NCI-H524 (cell line): ENCODE measurements at places on chromosomes 13 and 19.
A peak's percentile ranks its signal among the peaks of the same experiment; 100 is the strongest.

GRCh38 chr19:38806371-38806770, 6.4 kb downstream of the LGALS4 start:
- DNase-seq, result no peak

DNA sequence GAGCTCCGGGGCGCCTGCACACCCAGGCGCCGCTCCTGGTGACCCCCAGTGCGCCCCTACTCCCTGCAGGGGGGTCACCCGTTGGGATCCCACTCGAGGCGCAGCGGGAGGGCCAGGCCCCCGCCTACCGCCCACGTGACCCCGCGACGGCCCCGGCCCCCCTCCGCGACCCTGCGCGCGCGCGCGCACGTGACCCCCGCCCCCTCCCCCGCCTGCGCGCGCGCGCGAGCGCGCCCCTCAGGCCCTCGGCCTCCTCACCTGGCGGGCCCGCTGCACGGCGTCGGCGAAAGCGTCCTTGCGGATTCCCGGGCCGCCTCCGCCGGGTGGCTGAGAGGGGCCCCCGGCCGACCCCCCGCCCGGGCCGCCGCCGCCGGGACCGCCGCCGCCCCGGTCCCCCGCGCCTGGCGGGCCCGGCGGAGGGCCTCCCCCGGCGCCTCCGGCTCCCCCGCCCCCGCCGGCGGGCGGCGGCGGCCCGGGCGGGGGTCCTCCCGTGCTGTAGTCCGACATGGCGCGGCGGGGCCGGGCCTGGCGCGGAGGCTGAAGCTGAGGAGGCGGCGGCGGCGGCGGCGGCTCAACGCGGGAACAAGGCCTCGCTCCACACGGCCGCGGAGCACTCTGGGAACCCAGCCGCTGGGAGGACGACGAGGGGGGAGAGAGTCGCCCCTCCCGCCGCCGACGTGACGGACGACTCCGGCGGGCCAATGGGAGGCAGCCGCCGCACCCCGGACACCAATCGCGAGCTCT, at the start of gene KHSRP:
Gene KHSRP (minus strand): TSS at position 617 of the 744 bp plus-strand sequence. CDS start 110 bp downstream, at position 507.
- no peak for DNase-seq

DNA sequence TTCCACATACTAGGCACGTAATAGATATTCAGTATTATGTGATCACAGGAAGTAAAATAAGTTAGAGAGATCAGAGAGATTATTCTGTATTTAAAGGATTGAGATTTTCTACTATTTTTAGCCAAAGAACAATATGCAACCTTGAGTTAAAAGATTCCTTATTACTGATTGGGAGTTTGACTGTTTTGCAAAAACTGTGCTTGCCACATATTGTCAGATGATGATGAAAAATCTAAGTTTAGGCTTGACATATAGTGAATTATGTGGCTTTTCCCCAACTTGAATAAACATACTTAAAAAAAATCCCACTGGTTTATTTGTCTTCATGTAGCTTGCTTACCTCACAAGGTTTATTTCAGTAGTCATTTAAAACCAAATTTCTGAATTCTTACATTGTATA, 194.4 kb downstream of the KCNRG start:
- DNase-seq, result no peak

DNA sequence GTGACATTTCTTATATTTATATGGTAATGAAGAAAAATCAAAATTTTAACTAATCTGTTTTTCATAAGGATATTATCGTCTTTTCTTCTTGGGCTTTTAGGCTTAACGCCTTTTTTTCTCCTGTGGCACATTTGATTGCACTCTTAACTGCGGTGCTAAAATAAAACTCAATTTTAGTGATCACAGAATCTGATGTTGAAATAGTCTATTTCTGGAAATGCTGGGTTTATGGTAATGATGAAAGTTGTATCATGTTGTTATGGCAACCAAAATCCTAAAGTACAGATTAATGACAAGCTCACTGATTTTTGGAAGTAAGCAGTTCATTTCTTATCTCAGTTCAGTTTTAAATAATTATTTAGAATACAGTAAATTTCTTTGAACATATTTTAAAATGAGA, 85.3 kb downstream of the COG6 start:
- no peak for DNase-seq

- no peak for DNase-seq
Measured at GRCh38 chr19:3062165-3063105, at the start of gene TLE5. TLE5 (minus strand) TSS chr19:3062495; CDS start chr19:3062200, 295 bp downstream.

- peak; percentile 90 for DNase-seq
Measured at GRCh38 chr19:41993612-41994483, at the start of gene ATP1A3. ATP1A3 (minus strand) TSS chr19:41994230; CDS start chr19:41994076, 154 bp downstream.

GRCh38 chr19:55257461-55258420, 1.1 kb downstream of the PPP6R1 start:
- peak; percentile 68 for DNase-seq

GRCh38 chr13:30129411-30129810, 177.9 kb downstream of the KATNAL1 start:
- DNase-seq, result no peak

DNA sequence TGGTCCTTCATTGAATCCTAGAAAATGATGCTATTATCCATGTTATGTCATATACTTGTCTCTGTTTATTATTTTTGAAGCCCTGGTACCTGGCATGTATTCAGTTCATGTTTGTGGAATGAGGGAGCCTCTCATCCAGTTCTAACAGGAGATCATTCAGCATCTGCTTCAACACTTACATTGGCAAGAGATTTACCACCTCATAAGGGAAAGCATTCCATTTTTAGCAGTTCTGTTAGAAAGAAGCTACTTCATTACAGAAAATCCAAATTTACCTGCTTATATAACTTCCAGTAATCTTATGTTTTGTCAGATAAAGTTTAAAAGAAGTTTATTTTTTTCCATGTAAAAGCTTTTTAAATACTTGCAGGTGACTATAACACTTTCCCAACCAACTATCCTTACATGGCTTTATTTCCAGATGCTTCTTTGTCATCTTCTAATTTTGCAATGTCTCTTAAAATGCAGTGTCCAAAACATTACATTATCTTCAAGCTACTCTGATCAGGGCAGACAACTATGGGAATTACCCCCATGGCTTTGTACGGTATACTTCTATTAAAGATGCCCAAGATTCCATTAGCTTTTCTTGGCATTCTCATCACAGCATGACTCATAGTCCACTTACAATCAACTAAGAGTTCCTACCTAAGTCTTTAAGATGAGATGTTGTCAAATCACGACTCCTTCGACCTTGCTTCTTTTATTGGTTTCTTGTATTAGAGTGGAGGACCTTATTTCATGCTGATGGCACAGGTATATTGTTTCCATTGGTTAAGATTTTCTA, 262.1 kb downstream of the PCDH9 start:
- DNase-seq, result no peak

DNA sequence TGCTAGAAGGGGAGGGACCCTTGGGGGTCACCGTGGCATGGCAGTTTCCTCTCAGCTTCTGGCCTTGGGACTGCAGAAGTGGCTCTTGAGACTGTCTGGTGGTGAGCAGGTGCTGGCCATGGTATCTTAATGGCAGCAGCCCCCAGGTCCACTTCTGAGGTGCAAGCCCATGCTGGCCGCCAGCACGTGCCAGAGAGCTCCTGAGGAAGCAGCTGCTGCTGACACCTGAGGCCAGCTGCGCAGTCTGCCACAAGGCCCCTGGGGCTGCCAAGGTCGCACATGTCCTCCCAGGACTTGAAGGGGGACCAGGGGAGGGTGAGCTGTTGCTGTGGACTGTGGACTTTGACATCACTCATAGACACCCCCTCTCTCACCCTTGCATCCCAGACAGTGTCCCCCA, 48.0 kb downstream of the NFIX start:
- DNase-seq, result peak; percentile 80

- no peak for DNase-seq
Measured at GRCh38 chr13:113627136-113627535, 30.9 kb downstream of the ATP4B start.

- no peak for DNase-seq
Measured at GRCh38 chr19:55103190-55103589, 14.2 kb downstream of the PPP1R12C start.

DNA sequence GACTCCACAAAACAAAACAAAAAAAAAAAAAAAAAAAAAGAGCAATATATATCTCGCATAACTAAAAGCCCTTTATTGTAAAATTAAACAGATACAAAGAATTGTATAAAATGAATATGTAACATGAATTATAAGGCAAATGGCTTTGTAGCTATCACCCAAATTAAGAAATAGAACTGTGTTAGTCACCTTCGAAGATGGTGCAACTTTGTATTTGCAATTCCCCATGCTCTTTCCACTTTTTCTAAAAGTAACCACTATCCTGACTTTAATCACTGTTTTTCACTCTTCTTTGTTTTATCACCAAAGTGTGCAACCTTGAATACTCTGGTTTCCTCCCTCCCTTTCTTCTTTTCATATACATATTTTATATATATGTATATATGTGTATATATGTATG, 57.1 kb upstream of the HTR2A start:
- no peak for DNase-seq

DNA sequence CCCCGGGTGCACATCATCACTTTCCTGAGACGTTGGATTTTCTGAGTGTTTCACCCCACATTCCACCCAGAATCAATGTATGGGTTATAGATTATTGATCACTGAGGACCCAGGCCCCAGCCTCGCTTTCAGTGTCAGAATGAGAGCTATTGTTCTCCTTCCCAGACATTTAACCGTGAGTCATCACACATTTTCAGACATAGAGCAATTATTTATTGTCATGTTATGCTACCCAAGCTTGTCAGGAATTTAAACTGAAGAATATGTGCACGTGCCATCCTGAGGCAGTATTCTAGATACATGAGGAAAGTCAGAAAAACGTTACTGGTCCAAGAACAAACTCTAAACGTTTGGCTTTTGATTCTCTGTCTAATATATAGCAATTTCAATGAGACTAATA, 276.6 kb upstream of the ZNF507 start:
- no peak for DNase-seq

- DNase-seq, result no peak
Measured at GRCh38 chr13:45064889-45065288, 55.4 kb upstream of the GTF2F2 start.

- DNase-seq, result no peak
Measured at GRCh38 chr13:51045451-51045850, 65.6 kb downstream of the C13orf42 start.

DNA sequence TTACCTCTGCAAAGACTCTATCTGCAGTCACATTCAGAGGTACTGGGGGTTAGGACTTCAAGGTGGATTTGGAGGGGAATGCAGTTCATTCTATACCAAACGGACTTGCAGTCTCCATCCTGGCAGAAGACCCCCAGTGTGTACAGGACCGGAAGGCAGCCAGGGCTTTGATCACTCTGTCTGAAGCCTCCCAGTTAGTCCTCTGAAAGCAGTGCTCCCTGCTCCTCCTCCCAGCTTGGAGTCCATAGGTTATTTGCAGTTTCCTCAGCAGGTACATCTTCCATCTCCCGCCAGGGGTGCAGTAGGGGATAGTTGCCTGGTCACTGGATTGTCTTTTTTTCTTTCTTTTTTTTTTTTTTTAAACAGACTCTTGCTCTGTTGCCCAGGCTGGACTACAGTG, 78.8 kb upstream of the KCTD15 start:
- DNase-seq, result no peak

DNA sequence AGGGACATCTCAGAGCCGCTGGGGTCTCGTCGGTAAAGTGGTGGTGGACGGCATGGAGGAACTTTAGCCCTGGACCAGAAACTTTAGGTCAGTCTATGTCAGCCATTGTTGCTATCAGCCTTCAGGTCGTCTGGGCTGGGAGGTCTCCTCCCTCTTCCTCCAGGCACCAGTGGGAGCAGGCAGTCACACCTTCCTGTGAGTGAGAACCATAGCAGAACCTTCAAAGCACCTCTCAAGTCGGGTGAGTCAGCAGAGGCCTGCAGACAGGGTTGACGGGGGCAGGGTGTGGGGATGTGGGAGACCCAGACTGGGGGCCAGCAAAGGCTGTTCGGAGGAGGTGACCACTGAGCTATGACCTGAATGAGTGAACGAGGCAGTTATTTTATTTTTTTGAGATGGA, 15.4 kb upstream of the SBNO2 start:
- DNase-seq, result no peak

DNA sequence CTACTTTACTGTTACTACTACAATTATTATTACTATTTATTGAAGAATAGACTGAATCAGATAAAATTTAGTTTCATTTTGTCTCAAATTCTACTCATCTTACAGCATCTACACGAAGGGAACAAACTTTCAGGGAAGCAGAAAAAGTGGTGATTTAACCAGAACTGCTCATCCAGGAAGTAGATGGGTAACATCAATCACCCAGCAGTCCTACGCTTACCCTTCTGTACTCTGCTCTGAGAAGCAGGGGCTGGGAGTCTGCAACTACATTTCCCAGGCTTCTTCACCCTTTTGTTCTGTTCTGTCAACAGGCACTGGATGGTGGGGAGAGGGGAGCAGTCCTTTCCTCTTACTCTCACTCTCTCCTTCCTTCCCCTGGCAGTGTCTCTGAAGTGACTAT, 31.4 kb upstream of the GGACT start:
- no peak for DNase-seq

DNA sequence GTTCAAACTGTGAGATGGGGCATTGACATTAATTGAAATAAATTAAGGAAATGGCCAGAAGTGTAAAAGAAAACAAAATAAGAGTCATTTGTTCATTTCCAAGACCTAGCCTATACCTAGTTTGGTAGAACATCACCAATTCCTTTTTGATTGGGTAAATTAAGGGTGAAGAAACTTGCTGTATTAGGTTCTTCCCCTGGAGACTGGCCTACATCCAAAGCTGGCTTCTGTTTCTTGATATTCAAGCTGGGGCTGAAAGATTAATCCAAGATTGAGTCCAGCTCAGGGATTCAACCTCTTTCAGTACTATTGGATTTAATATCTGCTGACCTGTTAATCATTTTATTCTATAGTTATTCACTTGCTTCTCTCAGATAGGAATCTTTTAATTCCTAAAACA, 183.2 kb downstream of the GPC6 start:
- peak; percentile 26 for DNase-seq

- DNase-seq, result no peak
Measured at GRCh38 chr19:1230783-1231489, 6.9 kb downstream of the CBARP start.

DNA sequence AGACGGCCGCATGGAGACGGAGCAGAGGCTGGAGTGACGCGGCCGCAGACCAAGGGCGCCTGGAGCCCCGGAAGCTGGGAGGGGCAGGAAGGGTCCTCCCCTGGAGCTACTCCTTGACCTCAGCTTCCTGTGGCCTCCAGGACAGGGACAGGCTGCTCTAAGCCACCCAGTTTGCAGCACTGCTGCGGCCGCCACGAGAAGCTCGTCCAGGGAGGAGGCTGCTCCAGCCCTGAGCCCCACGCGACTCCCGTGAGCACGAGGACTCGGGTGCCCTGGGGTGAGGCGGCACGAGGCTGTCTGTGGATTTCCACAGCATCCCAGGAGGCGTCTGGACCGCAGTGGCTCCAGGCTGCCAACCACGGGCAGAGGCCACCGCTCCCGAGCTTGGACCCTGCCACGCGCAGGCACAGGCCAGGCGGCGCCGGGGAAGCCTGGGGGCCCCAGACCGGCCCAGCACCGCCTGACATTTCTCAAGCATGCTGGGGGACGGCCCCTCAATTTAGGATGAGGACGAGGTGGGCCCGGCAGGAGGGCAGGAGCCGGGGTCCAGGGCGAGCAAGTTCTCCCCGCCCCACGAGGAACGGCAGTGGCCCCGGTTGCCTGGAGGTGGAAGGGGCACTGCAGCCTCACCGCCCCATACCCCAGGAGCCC, 10.7 kb downstream of the SBNO2 start:
- DNase-seq, result no peak

- DNase-seq, result no peak
Measured at GRCh38 chr19:46299695-46300094, 2.9 kb downstream of the HIF3A start.
